ENCODE measurements at places on chromosomes 12 and 14.

DNA sequence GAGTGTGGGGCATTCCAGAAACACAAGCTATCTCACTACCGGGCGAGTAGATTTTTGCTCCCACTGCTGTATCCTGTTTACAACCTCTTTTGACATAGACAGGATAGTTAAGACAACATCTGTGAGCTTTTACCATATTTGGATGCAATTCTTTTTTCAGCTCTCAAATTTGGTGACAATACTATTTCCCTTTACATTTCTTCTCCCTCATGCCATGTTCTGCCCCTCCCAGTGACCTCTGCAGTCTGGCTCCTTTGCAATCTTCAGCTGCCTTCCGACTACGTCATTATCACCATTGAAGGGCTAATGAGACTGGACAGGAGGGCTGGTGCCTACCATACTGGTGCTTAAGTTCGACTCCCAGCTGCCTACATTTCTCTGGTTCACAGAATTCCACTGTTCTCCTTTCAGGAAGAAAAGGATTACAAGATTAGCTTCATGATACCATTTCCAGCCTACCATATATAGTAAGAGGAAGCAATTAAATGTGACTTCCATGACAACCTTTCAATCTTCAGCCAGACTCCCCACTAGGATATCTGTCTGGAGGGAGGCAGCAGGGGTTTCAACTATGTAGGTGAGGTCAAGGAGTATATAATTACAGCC, 251.6 kb downstream of the PHLDA1 start:
- DNase-seq: no peak

GRCh38 chr12:52667931-52668330, 12.3 kb downstream of the KRT1 start:
- no peak for DNase-seq

DNA sequence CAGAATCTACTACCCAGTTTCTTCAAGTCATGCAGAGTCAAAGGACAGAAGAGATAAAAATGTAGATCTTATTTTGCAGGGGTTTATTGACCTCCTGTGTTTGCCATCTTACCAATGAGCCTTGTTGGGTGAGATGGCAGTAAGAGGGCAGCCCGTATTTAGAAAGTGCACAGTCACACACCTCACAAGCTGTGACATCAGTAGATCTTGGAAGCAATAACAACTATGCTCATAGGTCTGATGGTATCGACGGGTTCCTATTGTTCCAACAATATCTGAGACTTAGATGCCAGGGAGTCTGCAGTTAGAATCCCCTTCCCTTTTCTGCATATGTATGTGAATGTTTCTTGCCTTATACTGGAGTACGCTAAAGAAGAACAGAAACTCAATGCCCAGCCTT, 189.0 kb upstream of the DYRK2 start:
- DNase-seq: no peak

GRCh38 chr12:105983622-105984320, 155.0 kb downstream of the NUAK1 start:
- no peak for DNase-seq

DNA sequence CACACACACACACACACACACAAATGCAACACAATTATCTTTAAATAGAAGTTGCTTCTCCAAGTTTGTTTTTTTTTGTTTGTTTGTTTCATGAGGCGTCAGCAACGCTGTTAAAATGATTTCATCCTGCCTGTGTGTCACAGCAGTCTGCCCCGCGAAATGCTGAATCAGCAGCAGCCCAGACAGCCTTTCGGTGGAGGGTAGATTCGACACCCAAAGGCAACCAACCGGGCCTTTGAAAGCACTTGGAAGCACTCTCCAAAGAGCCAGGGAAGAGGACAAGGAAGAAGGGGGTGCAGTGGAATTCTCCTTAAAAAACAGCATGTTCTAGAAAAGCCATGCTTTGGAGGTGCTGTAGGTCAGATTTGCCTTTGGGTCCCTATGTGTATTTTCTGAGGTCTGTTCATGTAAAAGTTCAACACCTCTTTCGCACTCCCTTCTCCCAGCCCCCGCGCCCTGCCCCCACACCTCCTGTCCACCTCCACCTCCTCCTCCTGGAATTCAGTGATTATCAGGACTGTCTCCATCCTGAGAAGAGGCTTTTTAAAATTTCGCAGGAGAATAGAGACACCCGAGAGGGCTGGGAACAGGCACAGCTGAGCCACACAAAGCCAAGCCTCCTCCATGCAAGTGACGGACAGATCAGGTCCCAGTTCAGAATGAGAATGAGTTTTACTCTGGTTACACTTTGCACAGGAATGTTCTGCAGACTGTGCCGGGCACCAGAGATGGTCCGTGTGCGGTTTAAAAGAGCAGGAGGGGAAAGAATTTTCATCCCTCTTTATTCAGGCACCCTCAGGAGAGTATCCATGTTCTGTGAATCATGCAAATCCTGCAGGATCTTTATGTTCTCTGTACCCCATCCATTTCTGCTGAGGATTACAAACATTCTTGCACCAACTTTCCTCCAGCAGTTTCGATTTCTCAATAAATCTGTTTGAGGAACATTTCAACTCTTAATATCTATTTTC, 177.9 kb downstream of the ETV6 start:
- no peak for DNase-seq

DNA sequence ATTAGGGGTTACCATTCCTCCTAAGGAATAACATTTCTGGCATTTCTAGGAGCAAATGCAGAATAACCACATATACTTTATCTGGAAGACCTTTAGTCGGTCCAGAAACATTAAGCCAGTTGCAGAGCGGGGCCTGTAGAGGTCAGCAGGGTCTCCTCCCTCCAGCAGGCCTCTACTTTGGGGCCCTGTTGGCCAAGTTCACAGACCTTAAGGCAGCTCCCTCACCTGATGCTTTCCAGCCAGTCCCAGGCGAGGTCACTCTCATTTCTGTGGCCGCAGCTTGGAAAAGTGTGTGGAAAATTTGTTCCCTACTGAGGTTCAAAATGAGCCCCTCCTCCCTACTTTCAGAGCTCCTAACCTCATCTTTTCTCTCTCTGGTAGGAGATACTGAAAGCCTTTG, 74.1 kb downstream of the ESR2 start:
- no peak for DNase-seq

DNA sequence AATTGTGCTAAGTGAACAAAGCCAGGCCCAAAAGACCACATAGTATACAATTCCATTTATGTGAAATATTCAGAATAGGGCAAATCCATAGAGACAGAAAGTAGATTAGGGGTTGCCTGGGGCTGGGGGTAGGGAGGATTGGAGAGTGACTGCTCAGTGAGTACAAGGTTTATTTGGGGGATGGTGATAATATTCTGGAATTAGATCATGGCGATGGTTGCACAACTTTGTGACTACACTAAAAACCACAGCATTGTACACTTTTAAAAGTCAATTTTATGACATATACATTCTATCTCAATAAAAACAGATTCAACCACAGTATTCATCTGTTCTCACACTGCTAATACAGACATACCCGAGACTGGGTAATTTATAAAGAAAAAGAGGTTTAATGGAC, 68.7 kb upstream of the MAP1LC3B2 start:
- DNase-seq: no peak

GRCh38 chr12:79452906-79453305, 237.9 kb downstream of the PAWR start:
- no peak for DNase-seq

GRCh38 chr12:121222847-121223246, 12.9 kb downstream of the P2RX4 start:
- DNase-seq: no peak

- no peak for DNase-seq
Measured at GRCh38 chr12:89936631-89937030, 228.0 kb upstream of the ATP2B1 start.
